ENCODE measurements at places on chromosomes 11 and 22. TPM values are rescaled to one million over a fixed set of nuclear protein-coding genes. Genes with fewer than 3 reads are reported as not detected.

KCNK7 gene
- total RNA-seq: 0.34 TPM

NAALAD2 gene
- total RNA-seq: 2.4 TPM

MYBPC3 gene
- not detected for total RNA-seq

ZNF74 gene
- total RNA-seq: 14.7 TPM

BIRC3 gene
- total RNA-seq: 4.0 TPM

ACP2 gene
- 39.3 TPM for total RNA-seq

FAM180B gene
- under 0.01 TPM for total RNA-seq

SLC17A6 gene
- not detected for total RNA-seq

TEX12 gene
- total RNA-seq: not detected

OR2AG2 gene
- total RNA-seq: 1.00 TPM

HTATIP2 gene
- 118 TPM for total RNA-seq

GSTT2B gene
- total RNA-seq: 2.6 TPM

PRODH gene
- total RNA-seq: 3.1 TPM

WBP2NL gene
- 0.73 TPM for total RNA-seq

OR4A16 gene
- not detected for total RNA-seq

PNPLA5 gene
- not detected for total RNA-seq

BMAL1 gene
- 9.0 TPM for total RNA-seq

CCDC73 gene
- under 0.01 TPM for total RNA-seq

IGF2 gene
- under 0.01 TPM for total RNA-seq
